IPS DF 6.9 (cell line): ENCODE measurements at places on chromosomes 2 and 18.

GRCh38 chr18:50879302-50880118 is 592 bp downstream of the ME2 start:
- no peak for DNase-seq

DNA sequence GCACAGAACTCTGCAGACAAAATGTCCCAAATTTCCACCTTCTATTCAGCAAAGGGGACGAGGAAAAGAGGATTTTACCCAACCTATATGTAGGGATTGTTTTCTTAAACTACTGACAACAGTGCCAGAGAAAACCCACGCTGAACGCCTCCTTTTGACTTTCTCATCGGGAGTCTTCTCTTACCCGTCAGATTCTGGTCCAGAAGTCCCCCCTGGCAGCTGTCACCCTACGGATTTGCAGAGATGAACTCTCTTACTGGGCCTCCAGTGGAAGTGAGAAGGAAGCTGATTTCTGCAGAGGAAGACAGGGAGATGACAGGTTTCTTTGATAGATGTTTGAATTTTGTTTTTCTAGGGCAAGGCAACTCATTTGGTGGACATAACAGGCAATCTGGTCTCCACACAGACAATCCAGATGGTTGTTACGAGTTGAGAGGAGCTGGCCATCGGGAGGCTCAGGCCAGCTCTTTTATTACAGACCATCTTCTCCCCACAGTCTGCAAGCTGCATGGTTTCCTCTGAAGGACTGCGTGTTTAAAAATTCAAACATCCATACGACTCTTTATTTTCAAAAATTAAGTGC is 804.3 kb downstream of the RNF144A start:
- DNase-seq: no peak

GRCh38 chr18:57121542-57122112 is 25.3 kb upstream of the BOD1L2 start:
- no peak for DNase-seq

DNA sequence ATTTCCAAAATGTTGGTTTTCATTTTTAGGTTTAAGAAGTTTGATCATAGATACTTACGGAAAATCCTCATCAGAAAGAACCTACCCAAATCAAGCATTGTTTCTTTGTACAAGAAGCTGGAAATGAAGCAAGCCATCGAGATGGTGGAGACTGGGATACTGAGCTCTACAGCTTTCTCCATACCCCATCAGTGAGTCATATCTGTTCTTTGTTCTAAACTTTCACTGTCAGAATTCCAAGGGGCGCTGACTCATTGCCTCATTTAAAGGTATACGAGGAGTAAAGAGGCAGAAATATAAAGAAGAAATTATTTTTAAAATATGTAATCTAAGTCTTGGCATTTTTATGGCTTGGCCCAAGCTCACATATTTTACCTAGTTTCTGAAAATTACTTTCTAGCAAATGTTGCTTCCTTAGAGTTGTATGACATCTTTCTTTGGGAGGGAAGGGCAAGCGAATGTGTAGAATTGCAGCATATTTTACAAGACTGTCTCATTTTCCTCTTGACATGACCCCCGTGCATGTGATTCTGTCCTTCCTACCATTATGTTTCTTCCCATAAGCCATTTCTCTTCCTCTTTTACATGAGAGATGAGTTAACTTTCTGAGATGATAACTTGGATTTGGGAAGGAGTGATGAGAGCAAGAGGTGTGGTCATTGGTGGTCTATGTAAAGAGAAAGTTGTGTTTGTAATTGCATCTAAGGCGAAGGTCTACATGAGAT is 41.2 kb downstream of the SLC9A4 start:
- DNase-seq: no peak

- no peak for DNase-seq
These were observed 33.4 kb downstream of the ARHGAP25 start for GRCh38 chr2:68767996-68768395.

DNA sequence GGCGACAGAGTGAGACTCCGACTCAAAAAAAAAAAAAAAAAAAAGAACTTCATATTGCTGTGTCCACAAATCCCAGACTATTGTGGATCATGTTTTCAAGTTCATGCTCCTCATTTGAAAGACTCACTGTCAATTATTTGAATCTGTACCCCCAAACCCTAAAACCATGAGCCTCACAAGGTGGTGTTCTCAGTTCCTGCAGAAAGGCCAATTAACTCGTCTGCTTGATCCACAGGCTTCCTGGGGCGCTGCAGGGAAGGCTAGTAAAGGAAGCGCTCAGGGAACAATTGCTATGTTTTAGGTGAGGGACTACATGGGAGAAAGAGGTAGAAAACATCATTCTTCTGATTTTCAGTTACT is 396.8 kb upstream of the NETO1 start:
- DNase-seq: no peak

GRCh38 chr2:170077830-170078569 is 99.9 kb upstream of the MYO3B start:
- no peak for DNase-seq

DNA sequence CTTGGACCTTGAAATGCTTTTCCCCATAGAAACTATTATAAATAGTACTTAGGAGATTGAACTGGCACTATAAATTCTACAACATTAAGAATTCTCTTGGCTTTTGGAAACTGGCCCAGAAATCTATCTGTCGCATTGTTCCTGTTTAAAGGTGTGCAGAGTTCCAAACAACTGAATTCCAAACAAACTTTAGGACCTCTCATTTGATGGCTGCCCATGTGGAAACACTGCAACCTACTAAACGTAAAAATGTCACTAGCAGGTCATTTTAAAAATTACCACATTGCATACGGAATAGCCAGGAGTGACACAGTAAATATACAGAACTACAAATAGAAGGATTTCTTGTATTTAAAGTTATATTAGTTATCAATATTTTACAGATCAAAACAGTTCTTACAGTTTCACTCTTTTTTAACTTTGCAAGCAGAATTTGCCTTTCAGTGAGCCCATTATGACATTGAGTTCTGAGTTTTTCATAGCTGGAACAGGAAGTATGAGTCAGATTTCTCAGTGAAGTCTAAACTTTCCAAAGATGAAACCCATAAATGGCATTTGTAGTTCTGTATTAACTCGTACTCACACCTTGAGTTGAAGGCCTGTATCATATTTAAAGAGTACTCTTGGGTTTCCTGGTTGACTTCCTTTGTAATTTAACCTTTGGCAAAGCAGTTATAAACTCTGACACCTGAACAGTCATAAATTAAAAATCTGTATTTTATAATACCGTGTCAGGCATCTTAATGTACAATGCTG is 142.3 kb upstream of the BOD1L2 start:
- DNase-seq: no peak

- no peak for DNase-seq
These were observed 265.0 kb upstream of the PARD3B start for GRCh38 chr2:204280262-204280668.

DNA sequence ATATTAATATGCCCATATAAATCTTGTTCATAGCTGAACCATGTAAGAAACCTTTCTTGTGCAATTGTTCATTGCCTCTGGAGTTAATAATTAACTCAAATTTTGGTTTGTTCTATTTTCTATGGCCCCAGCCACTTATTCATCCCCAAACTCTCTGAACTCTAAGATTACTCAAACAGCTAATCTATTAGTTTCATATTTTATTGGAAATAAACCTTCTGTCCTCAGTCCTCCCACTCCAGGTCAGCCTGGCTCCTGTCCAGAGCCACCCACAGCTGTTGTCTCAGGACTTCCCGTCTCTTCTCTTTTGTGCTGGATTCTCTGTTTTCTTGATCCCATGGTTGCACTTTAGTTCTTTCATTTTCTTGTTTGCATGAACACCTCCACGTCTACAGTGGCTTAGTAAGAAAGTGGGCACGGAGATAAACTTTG is 4.4 kb upstream of the RNF103 start:
- no peak for DNase-seq

- DNase-seq: no peak
These were observed 170.0 kb downstream of the TSN start for GRCh38 chr2:121925466-121925865.

DNA sequence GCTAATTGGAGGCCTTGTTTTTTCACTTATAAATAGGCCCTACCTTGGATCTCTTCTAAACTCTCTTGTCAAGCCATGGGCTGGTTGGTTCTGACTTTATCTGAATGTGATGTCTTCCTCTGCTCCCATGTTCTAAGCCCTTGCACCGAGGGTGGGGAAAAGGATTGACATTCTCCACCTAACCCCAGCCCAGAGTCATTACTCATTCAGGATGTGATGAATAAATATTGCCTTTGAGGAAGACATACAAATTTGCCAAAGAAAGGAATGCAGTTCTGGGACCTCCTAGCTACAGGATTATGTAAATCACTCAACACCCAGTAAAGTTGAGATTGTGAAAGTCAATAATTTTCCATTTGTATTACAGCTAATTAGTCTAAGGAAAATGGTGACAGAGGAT is 142.1 kb upstream of the LYPD6 start:
- DNase-seq: no peak

- no peak for DNase-seq
These were observed 164.4 kb downstream of the BABAM2 start for GRCh38 chr2:28054916-28055315.

- no peak for DNase-seq
These were observed 27.0 kb upstream of the CCDC93 start for GRCh38 chr2:118040891-118041290.

DNA sequence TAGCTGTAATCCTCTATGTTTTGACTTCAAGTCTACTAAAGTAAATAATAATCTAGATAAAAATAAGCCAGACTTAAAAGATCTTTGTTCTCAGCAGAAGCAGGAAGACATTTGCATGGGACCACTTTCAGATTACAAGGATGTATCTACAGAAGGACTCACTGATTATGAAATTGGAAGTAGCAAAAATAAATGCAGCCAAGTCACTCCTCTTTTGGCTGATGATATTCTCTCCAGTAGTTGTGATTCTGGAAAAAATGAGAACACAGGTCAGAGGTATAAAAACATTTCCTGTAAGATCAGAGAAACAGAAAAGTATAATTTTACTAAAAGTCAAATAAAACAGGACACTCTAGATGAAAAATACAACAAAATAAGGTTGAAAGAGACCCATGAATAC is 338.4 kb downstream of the ZNF804A start:
- no peak for DNase-seq

DNA sequence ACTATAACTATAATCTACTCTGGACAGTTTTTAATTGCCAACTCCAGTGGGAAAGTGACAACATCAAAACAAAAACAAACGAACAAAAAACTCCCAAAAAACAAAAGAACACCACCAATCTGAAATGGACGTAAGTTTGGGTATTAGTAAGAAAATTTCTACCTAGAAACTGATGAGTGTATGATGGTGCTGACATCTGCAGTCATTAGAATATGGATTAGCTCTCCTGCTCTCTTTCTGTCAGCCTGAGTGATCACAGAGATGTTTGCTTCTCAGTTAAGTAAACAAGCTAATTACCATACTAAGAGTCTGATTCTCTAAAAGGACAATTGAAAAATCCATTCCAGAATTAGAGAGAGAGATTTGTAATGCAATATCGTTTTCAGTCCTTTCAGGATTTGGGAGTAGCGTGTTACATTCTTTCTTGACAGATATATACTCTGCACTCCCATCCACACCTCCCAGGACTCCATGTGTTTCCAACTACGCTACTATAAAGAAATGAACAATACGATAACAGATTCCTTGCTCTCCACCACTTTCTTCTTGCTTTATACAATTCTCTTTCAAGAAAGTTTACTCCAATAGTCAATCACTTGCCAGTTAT is 1347.4 kb upstream of the PIK3C3 start:
- DNase-seq: no peak

- DNase-seq: no peak
These were observed 52.7 kb upstream of the PELI1 start for GRCh38 chr2:64196963-64197362.

GRCh38 chr18:64806691-64807090 is 657.8 kb upstream of the LINC00305 start:
- no peak for DNase-seq

- no peak for DNase-seq
These were observed 39.4 kb downstream of the MAP2 start for GRCh38 chr2:209463226-209463625.

DNA sequence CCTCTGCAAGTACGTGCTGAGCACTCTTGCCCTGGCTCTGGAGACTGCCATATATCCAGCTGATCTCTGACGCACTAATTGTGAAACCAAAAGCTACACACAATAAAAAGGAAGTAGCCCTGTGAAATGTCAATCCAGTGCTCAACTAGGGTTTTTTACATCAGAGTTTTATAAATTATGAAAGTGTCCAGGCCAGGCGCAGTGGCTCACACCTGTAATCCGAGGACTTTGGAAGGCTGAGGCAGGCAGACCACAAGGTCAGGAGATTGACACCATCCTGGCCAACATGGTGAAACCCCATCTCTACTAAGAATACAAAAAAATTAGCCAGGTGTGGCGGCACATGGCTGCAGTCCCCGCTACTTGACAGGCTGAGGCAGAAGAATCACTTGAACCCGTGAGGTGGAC is 24.5 kb upstream of the PEX13 start:
- no peak for DNase-seq

GRCh38 chr2:202669841-202670240 is 35.1 kb downstream of the FAM117B start:
- DNase-seq: no peak

- DNase-seq: no peak
These were observed 126.6 kb downstream of the UBE2E3 start for GRCh38 chr2:181106789-181107627.

DNA sequence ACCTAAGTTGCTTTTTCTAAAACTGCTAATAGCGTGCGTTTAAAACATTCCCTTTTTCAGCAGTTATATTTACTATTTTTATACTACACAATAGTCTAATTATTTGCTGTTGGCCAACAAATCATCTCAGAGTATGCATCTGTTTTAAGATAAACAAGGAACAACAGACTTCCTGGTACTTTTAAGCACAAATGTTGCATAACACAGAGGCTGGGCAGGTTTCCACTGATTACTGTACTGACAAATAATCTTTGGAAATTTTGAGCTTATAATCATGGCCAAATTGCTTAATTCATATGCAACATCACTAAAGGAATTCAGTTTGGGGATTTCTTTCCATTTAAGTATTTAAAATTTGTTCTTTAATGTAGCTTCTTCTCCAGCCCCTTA is 737.4 kb upstream of the SALL3 start:
- DNase-seq: no peak

- DNase-seq: peak; percentile 66
These were observed 796 bp downstream of the MYO1B start for GRCh38 chr2:191245869-191246531.

- no peak for DNase-seq
These were observed 54.2 kb downstream of the ACKR3 start for GRCh38 chr2:236623816-236624215.

DNA sequence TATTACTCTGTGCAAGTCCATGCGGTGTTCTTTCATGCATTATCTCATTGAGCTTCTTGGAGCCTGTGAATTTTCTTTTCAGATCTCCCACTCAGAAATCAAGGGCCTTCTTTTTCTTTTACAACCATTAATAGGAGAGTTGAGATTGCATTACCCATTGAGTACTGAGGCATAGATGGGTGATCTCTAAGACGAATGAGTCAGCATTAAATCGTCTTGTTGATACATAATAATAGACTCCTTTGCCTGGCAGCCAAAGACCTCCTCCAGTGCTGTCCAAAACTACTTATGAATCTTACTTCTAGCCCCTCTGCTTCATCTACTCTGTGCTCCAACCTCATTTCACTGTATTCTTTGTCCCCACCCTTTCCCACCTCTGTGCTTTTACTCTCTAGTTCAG is 180.5 kb downstream of the AGPS start:
- DNase-seq: no peak
